Activated CD4-positive, alpha-beta memory T cell treated with anti-CD3 and anti-CD28 coated beads for 36 hours (primary cell): ENCODE measurements at places on chromosomes 6 and 20.

DNA sequence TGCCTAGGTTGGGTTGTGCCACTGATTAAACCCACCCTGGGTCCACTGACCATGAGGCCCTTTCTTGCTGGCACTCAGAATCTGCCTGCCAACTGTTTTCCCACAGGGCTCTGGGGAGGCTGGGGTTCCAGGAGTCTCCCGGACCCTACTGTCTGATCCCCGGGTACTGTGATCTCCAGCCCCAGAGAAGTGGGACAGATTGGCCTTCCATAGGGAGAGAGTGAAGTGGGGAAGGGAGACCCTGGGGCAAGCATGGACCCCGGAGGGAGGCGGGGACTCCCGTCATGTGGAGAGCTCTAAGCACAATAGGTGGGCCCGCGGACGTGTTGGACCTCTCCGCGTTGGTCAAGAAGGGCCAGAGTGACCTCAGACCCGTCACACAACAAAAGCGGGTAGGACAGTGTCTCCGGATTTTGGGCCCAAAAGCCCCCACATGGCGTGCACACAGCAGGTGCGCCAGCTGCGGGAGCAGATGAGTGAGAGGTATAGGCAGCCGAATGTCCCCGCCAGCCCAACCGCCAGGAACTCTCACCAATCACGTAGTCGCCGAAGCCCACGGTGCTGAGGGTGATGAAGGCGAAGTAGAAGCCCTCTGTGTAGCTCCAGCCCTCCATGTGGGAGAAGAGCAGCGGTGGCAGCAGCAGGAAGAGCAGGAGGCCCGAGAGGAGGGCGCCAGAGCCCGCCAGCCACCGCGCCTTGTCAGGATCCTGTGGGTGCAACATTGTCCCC, 10.6 kb downstream of the KCNK17 start:
- DNase-seq, result no peak

- no peak for DNase-seq
These were observed 1.6 kb downstream of the HSPA1L start for GRCh38 chr6:31813465-31813849.

GRCh38 chr6:123203928-123204327, 207.9 kb downstream of the CLVS2 start:
- no peak for DNase-seq

- DNase-seq, result no peak
These were observed 625.9 kb upstream of the EPHA7 start for GRCh38 chr6:94045099-94045829.

GRCh38 chr20:3557237-3557785, 86.5 kb downstream of the ATRN start:
- DNase-seq, result no peak

DNA sequence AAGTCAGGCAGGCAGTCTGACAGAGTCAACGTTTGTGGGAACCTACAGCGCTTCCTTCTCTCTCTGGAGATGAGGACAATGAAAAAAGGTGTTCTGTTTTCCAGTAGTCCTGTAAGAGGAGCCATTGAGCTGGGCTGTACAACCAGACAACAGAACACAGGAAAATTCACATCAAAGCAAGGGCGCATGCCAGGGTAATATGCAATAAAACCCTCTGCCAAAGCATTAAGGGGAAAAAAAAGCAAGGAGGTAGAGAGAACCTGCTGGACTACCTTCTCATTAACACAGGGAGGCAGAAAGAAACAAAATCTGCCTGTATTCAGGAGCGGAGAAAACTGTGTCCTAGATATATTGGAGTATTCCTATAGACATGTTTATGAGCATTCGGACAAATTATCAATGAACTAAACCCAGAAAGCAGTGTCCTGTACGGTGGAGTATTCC, 1.3 kb downstream of the RNF24 start:
- peak; percentile 28 for DNase-seq

- DNase-seq, result no peak
These were observed 89.3 kb downstream of the RNASET2 start for GRCh38 chr6:166866839-166867637.

DNA sequence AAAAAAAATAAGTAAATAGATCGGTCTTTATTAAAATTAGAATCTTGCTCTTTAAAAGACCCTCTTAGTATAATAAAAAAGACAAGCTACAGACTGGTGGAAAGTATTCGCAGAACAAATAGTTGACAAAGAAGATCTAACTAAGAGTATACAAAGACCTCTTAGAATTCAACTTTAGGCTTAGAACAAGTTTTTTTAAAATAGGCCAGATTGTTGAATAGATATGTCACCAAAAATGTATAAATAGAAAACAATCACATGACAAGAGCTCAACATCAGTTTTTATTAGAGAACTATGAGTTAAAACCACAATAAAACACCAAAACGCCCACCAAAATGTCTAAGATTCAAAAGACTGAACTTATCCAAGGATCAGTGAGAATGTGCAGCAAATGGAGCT, 632.7 kb upstream of the PTCHD4 start:
- DNase-seq, result no peak

DNA sequence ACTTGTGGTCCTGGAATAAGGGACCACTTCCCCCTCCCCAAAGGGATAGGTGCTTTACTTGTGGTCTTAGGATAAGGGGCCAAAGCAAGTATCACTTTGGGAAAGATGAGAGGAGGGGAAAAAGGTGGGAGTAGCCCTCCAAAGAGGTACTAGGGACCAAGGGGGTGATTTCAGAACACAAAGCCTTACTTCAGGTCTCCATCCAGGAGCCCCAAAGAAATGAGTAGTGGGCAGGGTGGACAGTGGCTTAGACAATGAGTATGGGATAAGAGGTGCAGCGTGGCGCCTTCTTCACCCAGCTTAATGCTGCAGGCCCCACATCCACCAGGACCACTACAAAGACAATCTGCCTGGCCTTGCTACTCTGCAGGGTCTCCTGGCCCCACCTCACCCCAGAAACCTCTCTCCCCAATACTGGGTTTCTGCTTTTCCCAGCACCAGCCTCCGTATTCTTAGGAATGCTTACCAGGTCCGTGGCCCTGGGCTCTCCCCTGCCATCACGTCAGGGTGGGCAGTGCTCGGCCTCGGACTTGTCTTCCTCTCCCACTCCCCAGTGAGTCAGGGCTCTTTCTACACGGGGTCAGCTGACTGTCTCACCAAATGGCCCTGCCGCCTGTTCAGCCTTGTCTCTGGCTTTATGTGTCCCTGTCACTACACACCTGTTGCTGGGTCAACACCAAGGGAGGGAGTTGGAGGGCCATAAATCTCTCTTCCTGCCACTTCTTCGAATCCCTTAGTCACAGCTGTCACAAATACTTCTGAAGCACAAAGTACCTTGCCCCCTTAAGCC, 3.1 kb downstream of the NNAT start:
- no peak for DNase-seq

- no peak for DNase-seq
These were observed 323.2 kb upstream of the MAN1A1 start for GRCh38 chr6:119672725-119673124.
